ENCODE measurements at places on chromosomes 3 and 15.

DNA sequence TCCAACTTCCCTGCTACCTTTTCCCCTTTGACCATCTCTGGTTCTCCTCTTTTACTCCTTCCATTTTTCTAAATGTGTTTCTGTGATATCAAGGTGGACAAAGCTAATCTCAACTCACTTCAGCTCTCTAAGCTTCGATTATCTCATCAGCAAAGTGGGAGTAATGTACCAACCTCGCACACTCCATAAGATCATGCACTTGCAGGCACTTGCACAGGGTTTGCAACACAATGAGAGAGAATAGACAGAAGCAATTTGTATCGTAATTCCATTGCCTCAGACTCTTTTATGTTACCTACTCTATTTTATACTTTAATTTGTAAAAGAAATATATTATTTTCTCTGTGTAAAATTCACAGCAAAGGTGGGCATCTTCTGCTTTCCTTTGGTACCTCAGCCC is 7.0 kb upstream of the POLQ start:
- no peak for DNase-seq

GRCh38 chr3:44890852-44891251 is 16.4 kb downstream of the TGM4 start:
- DNase-seq: no peak

DNA sequence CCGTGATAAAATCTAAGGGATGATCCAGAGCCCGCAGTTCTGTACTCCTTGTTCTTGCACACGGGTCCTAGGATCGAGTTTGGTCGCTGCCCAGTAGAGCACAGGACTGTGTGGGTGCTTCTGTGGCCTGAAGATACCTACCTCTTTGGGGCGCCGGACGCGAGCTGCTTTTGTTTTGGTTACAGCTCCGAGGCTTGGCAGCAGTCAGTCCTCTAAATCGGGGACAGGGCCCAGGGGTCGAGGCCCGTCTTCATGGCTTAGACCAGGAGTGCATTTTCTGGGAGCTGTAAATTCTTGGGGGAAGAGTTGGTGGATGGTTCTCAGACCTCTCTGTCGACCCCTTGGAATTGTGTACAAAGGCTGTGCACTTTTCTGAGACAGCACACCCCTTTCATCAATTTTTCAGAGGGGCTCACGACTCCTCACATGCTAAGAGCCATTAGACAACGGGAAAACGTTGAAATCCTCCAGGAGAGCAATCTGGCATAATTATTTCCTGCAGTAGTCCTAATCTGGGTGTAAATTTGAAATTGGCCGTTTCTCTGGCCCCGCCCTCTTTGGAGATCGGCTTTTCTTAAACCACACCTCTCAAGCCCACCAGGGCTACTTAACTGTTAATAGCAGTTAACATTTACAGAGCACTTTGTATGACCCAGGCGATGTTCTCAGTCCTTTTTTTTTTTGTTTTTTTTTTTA is 928 bp downstream of the CEP97 start:
- peak; percentile 44 for DNase-seq

- DNase-seq: no peak
Measured at GRCh38 chr3:28645149-28645548, 296.5 kb upstream of the AZI2 start.

DNA sequence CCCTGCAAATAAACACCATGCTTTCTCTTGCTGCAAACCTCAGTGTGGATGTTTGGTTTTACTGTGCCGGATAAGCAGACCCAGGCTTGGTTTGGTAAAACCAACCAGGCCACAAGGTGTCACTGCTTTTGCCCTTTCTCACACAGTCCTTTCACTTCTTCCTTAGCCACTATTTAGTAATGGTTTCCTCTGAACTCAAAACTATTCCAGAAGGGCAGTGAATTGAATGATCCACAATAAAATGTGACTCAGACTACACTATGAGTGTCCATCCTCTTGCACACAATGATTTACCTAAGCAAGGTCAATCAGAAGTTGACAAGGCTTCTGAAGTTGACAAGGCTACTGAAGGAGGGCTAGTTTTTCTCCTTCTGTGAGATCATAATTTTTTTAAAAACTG is 552.4 kb upstream of the CCDC54 start:
- peak; percentile 76 for DNase-seq

DNA sequence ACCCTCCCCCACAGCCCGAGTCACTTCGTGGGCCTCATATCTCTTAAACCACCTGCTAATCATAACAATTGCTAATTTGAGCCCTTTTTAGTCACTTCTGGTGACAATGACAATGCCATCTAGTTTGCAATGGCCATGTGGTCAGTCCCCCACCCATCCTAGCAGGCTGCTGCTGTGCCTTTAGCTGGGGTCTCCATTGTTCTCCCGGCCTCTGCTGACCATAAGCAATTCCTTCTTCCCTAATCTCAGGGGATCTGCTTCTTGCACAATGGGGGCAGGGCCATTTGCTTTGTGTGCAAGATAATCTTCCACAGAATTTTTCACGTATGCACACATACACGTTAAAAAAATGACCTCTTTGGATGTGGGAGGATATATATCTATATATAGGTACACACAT is 406.1 kb upstream of the ONECUT1 start:
- no peak for DNase-seq

DNA sequence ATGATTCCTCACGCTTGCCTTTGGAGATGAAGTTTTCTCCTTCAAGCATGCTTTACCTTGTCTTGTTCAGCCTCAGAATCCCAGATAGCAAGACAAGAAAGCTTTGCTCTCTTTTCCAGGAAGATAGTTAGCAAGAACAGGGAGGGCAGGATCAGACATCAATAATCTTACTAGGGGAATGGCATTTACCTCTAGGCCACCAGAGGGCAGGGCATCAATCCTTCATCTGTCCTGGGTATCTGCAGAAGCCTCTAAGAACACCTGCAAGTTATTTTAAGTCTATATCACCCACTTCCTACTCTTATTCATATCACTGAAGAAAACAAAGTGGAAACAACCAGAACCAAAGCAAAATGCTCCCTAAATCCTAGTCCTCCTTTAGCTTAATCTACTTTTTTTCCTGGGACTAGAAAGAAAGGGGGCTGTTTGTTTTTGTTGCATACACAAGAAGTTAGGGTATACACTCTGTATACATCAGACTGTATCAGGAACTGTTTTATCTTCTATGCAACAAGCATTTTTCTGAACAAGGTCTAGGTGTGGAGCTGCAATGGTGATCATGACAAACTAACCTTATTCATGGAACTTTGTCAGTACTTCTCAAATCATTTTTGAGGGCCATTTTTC is 862.5 kb downstream of the CADM2 start:
- DNase-seq: peak; percentile 9

GRCh38 chr15:81183439-81183775 is 13.3 kb upstream of the IL16 start:
- no peak for DNase-seq

DNA sequence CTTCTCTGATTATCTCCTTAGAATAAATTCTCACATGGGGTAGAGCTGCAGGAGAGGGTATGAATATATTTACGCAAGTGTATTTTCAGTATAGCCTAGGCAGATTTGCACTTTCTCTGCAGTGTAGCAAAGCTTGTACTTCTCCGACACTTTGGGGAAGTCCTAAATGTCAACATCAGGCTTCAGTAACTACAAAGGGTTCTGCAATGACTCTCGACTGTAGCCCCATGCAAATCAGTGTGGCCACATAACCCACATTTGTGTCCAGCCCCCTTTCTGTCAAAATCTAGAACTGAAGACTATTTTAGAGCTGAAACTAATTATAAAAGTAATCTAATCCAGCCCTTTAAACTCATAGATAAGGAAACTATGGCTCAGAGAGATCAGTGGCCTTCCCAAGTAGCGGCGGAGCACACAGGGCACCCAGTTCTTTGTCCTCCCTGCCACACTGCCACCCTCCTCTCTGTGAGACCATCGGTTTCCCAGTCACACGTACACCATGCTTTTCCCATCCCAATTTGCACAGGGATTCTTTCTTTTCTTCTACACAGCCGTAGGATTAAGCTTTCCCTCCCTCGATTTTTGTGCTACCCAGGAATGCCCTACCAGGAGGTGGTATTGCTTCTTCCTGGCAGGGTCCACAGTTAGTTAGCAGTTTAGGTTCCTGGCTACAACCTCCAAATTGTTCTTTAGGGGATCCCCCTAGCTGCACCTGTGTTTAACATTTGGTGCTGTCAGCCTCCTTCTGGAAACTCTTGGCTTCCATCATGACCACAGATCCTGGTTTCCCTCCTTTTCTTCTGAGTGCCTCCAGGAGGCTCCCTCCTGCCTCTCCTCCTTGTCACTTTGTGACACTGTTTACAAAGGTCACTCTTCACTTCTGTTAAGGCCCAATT is 22.9 kb downstream of the MRAS start:
- no peak for DNase-seq

DNA sequence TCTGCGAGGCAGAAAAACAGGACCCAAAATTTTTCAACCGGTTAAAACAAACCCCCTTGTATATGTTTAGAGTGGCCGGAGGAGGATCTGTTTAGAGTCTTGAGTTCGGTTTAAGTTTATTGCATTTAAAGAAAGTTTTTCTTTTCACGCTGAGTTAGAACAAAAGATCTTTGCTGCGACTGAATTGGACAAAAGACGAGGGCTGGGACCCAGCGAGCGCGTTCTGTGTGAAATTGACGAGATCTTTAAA is 9.8 kb downstream of the NR2F2 start:
- DNase-seq: no peak

DNA sequence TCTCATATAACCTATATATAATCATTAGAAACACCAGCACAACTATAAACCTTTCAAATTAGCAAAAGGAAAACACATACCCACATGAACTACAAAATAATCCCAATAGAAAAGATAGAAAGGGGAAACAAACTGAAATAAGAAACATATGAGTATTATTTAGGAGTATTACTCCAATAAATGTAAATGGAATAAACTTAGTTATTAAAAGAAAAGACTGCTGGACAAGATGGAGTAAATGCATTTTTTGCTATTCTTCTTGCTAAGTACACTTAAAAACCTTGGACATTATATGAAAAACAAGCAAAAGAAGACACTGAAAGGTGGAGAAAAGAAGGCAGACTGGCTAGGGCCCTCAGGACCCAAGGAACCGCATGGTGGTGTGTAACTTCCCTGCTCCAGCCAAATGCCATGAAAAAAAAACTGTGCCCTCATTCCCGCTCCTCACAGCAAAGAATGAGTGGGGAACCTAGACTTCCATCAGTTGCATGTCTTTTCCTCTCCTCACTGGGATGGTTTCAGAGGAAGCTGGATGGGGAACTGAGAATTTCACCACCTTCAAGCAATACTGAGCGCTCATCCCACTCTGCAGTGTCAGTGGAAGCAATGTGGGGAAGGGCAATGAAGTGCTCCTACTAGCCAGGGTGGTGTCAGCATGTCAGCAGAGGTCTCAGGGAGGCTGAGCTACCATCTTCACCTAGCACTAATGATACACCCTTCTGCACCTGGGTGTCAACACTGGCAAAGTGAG is 43.7 kb upstream of the ADAMTS17 start:
- DNase-seq: no peak

- DNase-seq: peak; percentile 26
Measured at GRCh38 chr3:37537914-37538691, 323.6 kb upstream of the CTDSPL start.

- no peak for DNase-seq
Measured at GRCh38 chr3:15271030-15271429, 61.4 kb downstream of the SH3BP5 start.

DNA sequence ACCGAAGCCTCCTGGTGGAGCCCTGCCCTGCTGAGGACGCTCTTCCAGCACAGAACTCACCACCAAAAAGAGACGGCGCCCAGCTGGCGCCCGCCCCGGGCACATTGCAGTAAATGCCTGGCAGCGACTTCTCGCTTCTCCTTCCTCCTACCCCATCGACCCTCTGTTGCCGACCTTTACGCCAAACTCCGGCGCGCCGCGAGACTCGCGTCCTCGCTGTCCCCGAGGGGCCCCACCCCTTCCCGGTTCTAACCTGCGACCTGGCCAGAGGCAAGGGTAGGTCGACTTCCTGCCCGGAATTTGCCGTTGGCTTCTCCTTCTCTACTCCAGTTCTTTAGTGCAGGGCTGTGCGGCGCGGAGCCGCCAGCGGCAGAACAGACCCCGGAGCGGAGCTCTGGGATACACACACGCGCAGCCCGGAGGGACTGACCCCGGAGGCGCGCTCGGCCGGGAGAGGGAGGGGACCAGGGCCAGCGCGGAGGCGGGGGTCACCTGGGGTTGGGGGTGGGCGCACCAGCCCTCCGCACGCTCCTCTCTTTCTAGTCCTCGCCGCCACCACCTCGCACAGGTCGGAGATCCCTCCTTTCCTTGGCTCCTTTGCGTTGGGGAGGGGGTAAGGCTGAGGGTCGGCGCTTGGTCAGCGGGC is 226.6 kb upstream of the AZI2 start:
- peak; percentile 64 for DNase-seq

GRCh38 chr15:38479266-38479665 is 25.3 kb downstream of the FAM98B start:
- no peak for DNase-seq

DNA sequence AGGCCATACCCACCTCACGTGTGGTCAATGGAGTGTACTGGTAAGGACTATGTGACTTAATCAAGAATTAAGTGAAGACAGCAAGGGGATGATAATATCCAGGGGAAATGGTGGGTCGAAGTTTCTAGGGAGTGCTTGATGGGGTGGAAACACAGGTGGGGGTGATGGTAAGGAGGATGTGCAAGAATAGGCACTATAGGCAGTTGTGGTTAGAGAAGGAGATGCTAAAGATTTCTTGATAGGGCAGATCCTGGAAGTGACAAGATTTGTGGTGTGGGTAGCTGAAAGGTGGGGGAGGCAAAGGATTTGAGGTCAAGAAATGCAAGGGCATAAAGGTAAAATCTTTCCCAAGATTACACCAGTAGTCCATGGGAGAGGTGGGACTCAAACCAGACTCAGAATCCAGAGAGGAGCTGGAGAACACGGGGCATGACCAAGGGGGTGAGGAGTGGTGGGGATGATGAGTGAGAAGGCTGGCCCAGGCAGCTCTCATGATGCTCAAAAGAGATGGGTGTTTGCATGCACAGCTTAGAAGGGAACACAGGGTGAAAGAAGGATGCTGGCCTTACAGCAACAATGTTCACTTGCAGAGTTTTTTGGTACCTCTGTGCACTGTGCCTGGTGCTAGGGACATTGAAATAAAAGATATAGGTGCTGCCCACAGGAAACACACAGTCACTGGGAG is 78.4 kb downstream of the CCR1 start:
- DNase-seq: no peak

DNA sequence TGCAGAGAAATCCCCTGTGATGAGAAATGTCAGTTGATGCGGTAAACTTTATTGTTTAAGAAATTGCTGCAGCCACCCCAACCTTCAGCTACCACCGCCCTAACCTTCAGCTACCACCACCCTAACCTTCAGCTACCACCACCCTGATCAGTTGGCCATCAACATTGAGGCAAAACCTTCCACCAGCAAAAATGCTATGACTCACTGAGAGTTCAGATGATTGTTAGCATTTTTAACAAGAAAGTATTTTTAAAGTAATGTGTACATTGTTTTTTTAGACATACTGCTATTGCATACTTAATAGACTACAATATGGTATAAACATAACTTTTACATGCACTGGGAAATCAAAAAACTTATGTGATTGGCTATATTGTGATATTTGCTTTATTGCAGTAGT is 30.0 kb downstream of the U2SURP start:
- no peak for DNase-seq

Data from ELF-1 (cell line).